NCI-H345 (cell line): ENCODE measurements at places on chromosomes 2 and 18.

DNA sequence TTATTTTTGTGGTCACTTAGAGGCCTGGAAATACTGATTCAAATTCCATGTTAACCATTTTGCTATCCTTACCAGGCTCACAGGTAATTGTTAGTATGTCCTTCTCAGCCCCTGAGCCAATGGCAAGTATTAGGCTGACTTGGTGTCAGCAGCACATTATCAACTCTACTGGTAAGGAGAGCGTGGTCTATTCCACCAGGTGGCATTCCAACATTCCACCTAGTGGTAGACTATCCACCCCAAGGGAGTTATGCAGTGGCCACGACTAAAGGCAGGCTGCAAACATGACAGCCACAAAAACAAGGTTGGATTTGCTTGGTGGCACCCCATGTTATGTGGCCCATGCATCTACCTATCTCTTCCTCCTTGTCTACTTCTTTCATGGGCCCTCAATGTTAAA, 31.8 kb upstream of the GCC2 start:
- no peak for DNase-seq

GRCh38 chr18:61908661-61909060, 15.9 kb upstream of the RNF152 start:
- DNase-seq, result no peak

GRCh38 chr18:35610724-35611123, 29.2 kb downstream of the GALNT1 start:
- DNase-seq, result no peak

DNA sequence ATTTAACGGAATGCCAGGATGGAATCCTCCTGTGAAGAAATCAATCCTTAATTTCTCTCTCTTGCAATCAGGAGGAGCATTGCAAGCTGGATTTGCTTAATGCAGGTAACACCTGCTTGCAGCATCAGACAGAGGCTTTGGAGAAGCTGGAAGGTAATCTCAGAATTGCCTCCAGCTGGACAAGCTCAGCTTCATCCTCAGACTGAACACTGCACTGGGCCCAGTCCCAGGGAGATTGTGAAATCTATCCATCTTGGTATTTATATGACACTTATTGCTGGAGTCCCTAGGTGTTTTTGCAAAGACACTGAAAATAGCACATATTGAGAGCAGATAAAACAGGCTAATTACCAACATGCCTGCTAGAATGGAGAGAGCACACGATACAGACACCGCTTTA, 179.4 kb upstream of the SESTD1 start:
- no peak for DNase-seq

- no peak for DNase-seq
Measured at GRCh38 chr2:177535000-177535399, 142.4 kb downstream of the AGPS start.

- DNase-seq, result no peak
Measured at GRCh38 chr2:147438882-147439281, 405.9 kb upstream of the ACVR2A start.
